ENCODE measurements at places on chromosomes 7 and 10. TPM values are rescaled to one million over a fixed set of nuclear protein-coding genes. Genes with fewer than 3 reads are reported as not detected.

GRCh38 chr7:85215098-85215497 is 28.2 kb upstream of the SEMA3D start:
- no peak for DNase-seq

GRCh38 chr10:53697038-53697437 is 924.5 kb upstream of the MBL2 start:
- DNase-seq, result no peak

DNA sequence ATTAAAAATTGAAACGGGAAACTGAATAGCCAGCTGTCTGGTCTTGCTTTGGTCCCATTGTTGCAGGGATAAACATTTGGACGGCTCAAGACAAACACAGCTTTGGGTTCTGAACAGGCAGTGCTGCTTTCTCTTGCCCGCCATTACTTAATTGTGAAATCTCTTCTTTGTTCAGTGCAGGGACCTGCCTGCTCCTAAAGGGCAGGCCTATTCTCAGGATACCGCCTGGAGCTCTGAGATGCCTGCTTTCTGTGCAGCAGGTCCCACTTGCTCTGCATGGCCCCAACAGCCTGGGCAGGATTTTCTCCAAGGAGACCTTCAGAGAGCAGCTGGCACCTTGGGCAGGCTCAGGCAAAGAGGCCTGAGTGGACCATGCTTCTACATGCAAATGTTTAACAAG is 237.6 kb downstream of the KCNMA1 start:
- DNase-seq, result no peak

- DNase-seq, result peak; percentile 18
Observed at GRCh38 chr7:91193141-91193540, 71.1 kb upstream of the FZD1 start.

DNA sequence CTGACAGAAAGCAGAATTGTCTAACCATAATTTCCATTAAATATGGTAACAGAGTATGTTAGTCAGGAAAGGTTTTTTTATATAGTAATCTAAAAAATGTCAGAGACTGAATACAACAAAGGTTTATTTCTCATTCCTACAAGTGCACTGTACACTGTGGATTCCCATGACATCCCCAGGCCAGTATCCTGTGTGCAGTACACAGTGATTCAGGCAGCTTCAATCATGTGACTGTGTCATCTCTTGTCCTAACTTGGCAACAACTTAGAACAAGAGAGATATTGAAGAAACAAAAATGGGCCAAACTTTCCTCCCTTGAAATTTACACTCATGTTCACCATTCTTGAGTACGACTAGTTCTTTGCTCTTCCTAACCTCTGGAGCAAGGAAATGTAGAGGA is 189.8 kb upstream of the SEMA3A start:
- no peak for DNase-seq

- DNase-seq, result no peak
Observed at GRCh38 chr10:122282253-122282671, 11.2 kb downstream of the BTBD16 start.

DNA sequence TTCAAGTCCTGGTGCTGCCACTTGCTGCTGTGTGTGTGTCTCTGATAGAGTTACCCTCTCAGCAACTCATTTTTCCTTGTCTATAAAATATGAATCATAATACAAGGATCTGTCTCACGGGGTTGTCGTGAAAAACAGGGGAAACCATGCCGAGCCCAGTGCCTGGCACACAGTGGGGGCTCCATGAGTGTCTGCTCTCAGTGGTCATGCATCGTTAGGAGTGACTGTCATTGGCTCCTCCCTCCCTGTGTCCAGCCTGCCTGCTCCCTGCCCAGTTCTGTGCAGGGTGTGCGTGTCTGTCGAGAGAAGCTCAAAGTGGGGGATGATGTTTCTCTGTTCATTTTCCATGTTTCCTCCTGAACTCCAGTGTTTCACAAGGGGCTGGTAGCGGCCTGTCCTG is 83.6 kb upstream of the LRRC4 start:
- no peak for DNase-seq

DNA sequence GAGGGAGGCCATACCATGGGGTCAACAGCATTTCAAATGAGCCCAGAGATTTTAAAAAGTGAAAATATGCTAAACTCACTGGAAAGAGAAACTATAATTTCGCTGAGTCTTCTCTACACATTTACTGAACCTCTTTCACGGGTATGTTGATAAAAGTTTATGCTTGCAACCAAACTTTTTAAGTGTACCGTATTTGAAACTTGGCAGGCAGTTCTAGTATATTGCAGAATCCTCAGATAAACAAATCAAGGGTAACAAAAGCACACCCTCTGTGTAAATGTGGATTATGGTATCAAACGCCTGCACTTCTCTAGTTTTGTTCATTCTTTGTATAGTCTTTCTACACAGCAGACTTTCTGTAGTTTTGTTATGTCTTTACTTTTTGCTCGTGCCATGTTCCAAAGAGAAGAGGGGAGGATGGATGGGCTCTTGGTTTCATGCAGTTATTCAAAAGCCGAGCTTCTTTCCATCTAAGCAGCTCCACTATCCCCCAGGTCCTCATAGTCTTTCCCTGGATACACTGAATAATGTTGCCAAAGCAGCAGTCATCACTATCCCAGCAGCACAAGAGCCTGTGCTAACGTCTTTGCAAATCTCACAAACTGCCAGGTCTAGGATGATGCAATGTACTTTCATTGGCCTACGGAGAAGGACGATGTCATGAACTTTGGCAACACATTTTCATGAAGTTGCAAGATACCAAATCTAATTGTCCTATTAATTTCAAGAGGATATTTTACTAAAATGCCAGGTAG is 131.2 kb downstream of the MPP7 start:
- DNase-seq, result no peak

GRCh38 chr10:100489396-100489795 is 26.6 kb downstream of the WNT8B start:
- no peak for DNase-seq

DNA sequence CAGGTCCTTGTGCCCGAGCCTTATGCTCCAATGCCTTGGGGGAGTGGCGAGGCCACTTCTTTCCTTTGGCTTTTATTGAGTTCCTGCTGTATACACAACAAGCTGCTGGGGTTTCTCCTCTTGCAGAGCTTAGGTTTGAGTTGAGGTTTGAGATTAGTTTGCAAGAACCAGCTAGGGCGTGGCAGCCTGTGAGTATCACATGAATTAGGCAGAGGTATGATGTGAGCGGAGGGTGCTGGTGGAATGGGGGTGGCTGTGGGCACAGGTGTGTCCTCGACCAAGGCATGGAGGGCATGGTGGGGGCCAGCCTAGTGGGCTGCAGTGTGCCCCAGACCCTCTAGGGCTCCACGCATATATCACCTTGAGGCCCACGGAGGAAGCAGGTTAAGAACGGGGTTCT is 123.3 kb downstream of the DOCK1 start:
- no peak for DNase-seq

DNA sequence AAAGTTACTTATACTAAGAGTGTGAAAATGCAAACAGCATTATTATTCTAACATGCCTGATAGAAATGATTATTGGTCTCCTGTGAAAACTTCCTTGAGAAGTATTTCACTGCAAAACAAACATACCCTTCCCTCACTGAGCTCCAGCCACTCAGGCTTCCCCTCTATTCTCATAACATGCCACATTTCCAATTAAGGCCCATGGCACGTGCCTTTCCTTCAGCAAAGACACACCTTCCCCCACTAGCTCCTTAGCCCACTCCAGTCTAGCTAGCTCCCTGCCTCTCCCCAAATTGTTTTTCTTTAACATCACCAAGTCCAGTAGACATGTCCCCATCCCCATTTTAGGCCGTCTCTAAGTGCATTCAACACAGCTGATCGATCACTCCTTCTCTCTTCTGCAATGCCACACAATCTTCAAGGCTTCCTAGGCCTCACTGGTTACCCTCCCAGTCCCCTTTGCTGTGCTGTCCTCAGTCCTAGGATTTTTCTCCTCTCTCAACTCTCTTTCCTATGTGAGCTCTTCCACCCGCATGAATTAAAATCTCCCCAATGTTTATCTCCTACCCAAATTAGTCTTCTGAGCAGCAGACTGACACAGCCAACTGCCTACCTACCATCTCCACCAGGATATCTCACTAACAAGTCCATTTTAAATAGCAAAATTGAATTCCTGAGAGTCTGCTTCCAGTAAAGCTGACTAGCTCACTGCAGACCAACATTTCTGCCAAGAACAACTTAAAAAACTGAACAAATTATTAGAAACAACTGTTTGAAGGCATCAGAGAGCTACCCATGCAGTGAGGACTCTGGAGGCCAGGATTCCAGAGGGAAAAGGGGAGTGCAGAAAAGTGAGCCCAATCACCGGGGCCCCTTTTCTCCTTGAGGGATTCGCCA is 11.9 kb downstream of the CYTH3 start:
- no peak for DNase-seq

DNA sequence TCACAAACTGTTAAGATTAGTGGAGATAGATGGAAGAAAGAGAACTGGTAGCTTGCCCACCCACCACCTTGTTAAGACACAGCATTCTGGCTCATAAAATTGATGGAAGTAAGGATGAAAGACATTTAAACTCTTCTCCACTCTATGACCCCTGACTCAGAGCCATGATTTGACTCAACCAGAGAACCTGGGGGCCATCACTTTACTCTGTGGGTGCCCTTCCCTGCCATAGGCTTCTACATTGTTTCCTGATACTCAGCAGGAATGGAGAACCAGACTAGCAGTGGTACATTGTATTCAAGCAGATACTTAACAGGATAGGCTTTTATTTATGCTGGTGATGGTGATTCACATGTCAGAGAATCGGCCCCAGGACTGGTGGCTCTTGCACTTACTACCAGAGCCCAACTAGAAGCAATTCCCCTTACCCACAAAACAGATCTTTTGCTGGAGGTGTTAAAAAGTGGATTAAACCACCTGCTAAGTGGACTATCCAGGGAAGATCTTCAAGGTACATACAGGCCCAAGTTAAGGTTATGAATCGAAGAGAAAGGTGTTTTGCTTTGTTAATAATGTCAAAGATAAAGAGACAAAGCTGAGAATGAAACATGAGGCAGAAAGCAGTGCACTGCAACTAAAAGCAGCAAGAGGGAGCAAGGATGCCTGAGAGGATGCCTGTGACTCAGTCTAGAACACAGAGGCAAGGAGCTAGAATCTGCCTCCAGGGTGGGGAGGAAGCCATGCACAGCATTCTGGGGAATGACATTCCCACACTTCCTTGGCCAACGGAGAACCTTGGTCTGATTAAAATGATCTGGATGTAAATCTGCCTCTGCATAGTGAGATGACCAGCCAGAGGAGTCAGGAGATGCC is 36.0 kb upstream of the GLI3 start:
- DNase-seq, result no peak

GRCh38 chr7:698515-699475 is 27.7 kb upstream of the DNAAF5 start:
- peak; percentile 53 for DNase-seq

DNA sequence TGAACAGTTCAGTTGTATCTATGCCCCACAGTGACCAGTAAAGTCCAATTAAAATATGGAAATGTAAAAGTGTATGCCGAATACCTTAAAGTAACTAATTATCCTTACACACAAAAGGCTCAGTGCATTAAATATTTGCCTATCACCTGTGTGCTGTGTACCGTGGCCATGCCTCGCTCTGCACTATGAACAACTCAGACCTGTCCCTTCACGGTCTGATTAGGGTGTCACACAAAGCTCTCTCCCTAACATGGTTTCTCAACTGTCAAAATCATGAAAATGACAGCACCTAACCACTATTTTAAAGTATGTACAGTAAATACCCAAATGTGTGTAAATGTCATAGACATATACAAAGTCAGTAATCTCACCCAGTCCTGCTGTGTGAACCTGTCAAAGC is 43.1 kb downstream of the STK17A start:
- DNase-seq, result no peak

DNA sequence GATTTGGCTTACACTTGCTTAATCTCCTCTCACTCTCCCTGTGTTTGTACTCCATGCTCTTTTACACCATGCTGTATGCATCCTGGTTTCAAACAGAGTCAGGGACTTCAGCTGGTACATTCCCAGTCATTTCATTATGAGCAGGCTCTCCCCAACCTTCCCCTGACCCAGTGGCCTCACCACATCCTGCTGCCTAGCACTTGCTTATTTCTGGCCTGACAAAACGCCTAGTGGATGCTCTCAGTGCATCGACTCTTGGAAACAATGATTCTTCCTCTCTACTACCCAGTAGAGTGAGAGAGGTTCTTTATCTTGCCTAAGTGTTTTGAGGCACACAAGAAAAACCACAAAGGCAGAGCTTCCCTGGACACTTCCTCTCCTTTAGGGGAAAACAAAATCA is 63.4 kb downstream of the CAV1 start:
- DNase-seq, result peak; percentile 81

- DNase-seq, result no peak
Observed at GRCh38 chr10:104304356-104304745, 33.9 kb downstream of the ITPRIP start.

DNA sequence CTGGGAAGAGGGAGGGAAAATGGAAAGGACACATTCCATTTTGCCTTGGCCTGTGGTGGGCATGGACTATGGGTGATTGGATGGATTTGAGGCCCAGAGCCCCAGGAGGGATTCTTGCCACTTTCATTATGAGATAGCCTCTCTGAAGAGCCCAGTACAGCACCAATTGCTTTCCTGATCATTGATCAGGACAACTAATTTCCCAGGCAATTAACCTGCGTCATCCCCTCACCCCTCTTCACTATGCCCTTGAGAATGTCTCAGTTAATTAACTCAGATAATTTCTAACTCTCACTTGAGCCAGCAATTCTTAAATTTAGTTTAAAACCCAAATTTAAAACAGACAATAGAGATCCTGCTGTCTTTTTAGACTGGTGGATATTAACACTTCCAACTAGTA is 13.5 kb upstream of the PLEKHA1 start:
- DNase-seq, result no peak

DNA sequence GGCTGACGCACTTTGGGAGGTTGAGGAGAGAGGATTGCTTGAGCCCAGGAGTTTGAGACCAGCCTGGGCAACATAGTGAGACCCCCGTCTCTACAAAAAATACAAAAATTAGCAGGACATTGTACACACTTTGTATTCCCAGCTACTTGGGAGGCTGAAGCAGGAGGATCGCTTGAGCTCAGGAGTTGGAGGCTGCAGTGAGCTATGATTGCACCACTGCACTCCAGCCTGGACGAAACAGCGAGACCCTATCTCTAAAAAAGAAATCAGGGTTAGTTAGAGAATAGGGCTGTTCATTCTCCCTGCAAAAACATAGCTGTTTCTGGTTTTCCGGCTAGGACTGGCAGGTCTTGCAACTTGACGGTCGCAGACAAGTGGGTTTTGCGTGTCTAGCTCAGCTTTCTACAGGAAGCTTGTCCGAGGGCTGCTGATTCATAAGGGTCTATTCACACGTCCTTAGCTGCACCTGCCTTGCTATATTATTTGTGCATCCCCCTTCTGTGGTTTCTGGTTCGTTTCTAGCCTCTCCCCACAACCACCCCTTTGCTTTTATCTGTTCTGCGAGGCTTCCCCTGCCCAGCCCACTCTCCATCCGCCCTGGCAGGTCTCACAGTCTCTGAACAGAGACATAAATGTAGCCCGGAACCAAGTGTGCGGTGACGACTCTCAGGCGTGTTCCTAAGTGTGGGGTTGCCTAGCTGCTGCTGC is 10.7 kb downstream of the AMZ1 start:
- no peak for DNase-seq

GIMAP7 gene
- total RNA-seq, result 42.4 TPM

UNCX gene
- not detected for total RNA-seq

ITPRID1 gene
- not detected for total RNA-seq

CYP26C1 gene
- 2.0 TPM for total RNA-seq

PRSS37 gene
- total RNA-seq, result not detected

MYL10 gene
- not detected for total RNA-seq

SEMA4G gene
- 6.0 TPM for total RNA-seq

OR2A7 gene
- total RNA-seq, result 0.21 TPM

Data from endothelial cell of umbilical vein (primary cell).